Left cardiac atrium (tissue), 4 donors: ENCODE measurements at places on chromosomes 12 and 14. TPM values are rescaled to one million over a fixed set of nuclear protein-coding genes. Genes with fewer than 3 reads are reported as not detected.

Gene FITM1
- 131 TPM for total RNA-seq

Gene KCNMB4
- total RNA-seq: 2.3 TPM

Gene ZC2HC1C
- total RNA-seq: 7.5 TPM

Gene FSCB
- total RNA-seq: not detected

Gene P3H3
- total RNA-seq: 13.2 TPM

Gene CKB
- 412 TPM for total RNA-seq

Gene SYT10
- not detected for total RNA-seq

Gene SLC24A4
- total RNA-seq: 0.53 TPM

Gene TMEM121
- total RNA-seq: 2.2 TPM

Gene KRT79
- 0.77 TPM for total RNA-seq

Gene TAS2R31
- total RNA-seq: 1.3 TPM

Gene OR4K13
- total RNA-seq: not detected

- DNase-seq: no peak
Measured at GRCh38 chr14:86333493-86333892, 803.5 kb downstream of the FLRT2 start.

GRCh38 chr12:56768424-56768823, 5.3 kb downstream of the HSD17B6 start:
- DNase-seq: no peak

- DNase-seq: no peak
Measured at GRCh38 chr12:39405580-39405979, 37.3 kb downstream of the KIF21A start.

DNA sequence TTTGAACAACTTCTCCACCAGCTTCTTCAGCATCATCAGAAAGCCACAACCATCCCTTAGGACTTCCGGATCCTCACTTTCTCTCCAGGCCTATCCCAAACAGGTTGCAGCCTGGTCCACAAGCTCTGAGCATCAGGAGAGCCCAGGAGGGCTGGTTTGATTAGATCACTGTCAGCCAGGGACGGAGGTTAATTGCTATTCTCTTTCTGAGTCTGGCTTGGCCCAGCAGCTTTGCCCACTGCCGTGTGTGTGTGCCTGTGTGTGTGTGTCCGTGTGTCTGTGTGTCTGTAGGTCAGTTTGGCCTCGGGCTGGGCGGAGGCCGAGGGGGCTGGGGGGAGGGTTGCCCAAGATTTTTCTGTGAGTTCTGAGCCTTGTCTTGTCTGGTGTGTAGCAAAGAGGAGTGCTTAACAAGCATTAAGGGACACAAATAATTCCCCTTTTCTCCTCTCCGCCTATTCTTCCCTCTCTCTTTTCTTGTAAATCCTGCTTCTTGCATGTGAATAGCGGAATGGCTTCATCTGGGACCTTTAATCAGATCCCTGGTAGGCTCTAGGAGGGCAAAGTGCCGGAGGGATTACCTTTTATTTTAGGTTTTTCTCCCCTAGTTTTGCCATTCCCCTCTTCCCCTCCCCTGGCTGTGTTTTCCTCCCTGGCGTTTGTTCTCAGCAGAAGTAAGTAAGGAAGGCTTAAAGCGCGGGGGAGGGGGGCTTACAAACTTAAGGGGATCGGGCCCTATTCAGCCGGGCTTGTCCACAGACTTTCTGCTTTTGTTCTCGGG, 138.2 kb upstream of the LHX5 start:
- DNase-seq: no peak

DNA sequence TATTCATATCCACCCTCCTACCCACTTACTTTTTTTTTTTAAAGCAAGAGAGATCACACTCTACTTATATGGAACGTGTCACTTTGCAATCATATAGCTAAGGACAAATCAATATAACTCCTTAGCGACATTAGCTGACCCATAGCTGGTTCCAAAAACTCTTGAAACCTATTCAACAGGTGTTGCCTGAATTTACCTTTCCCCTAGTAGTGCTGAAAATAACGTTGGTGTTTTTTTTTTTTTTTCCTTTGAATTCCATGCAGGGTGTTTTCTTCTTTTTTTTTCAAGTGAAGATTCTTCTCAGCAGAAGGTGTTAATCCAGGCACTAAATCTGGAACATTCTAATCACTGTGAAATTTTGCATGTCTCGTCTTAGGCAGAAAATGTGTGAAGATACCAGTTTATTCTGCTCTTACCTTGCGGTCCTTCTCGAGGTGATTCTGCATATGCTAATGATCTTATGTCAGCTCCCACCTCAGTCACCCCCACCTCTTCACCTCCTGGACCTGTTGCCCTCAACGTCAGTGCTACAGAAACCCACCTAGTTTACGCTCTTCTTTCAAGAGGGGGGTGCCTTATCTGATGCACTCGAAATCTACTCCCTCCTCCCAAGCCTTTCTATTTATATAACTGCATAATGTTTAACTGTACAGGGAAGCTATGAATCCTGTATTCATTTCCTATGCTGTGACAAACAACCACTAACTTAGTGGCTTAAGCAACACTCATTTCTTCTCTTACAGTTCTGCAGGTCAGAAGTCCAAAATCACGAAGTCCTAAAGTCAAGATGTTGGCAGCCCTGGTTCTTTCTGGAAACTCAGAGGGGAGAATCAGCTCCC, 7.1 kb upstream of the VPS37B start:
- DNase-seq: no peak

GRCh38 chr14:96098309-96098998, 59.3 kb downstream of the C14orf132 start:
- DNase-seq: no peak

- DNase-seq: no peak
Measured at GRCh38 chr12:85642808-85643207, 193.4 kb downstream of the RASSF9 start.

GRCh38 chr12:39553476-39553875, 66.1 kb downstream of the ABCD2 start:
- DNase-seq: no peak

GRCh38 chr12:46981622-46982021, 97.8 kb upstream of the PCED1B start:
- DNase-seq: no peak

GRCh38 chr14:104219731-104220214, 81.4 kb downstream of the KIF26A start:
- DNase-seq: no peak

DNA sequence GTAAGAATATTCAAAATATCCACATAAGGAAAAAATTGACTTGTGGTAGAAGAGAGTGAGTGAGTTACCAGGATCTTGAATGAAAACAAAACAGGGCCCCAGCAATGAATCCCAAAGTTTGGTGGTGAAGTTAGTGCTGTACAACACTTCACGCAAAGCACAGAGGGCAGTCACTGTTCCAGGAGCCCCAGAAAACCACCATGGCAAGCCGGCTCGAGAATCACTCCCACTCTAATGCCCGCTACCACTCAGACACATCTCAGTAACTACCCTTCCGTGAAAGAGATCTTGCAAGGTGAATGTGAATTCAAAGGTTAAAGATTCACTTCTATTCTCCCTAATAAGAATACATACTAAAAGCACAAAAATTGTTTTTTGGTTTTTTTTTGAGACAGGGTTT, 30.1 kb downstream of the CLIP1 start:
- DNase-seq: no peak

DNA sequence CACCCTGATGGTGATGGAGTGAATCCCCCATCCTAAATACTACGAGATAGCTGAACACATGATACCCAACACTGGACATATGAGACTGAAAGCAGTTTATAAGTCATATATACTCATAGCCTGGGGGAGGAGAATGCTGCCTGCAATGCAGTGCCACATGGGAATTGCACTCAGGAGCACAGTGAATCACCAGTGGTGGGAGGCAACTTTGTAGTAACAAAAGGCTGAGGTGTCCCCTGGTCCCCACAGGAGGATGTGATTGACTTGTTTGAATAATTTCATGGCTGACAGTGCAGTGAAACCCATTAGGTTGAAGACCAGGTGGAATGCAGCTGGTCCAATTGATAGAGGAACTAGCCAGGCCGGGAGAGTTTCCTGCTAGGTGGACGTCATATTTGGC, 20.2 kb downstream of the CCDC38 start:
- DNase-seq: no peak

- DNase-seq: no peak
Measured at GRCh38 chr14:70987041-70987440, 79.8 kb downstream of the PCNX1 start.
